ENCODE measurements at places on chromosomes 13 and 19. TPM values are rescaled to one million over a fixed set of nuclear protein-coding genes. Genes with fewer than 3 reads are reported as not detected.

DNA sequence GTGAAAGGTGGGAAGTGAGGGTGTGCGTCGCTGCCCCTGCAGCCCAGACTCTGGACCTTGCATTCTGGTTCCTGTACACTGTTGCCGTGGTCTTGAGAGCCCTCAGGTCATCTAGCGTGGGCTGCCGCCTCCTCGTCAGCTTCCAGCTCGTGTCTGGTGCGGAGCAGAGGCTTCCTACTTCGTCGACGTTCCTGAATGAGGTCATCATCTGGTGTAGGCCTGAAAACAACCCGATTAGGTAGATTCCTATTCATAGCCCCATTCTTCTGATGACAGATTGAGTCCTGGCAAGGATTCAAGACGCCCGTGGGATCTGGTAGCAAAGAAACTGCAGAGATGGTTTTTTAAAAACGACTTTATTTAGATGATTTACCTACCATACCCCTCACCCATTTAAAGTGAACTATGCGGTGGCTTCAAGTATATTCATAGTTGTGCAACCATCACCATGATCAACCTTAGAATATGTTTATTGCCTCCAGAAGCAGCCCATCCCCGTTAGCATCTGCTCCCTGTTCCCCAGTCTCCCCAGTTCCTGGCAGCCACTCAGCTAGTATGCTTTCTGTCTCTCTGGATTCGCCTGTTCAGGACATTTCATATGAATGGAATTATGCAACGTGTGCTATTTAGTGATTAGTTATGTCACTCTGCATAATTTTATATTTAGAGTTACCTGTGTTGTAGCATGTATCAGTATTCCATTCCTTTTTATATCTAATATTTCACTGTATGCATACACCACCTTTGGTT is 13.8 kb downstream of the NAXD start:
- no peak for DNase-seq

GRCh38 chr19:5025027-5025426 is 56.1 kb downstream of the KDM4B start:
- no peak for DNase-seq

DNA sequence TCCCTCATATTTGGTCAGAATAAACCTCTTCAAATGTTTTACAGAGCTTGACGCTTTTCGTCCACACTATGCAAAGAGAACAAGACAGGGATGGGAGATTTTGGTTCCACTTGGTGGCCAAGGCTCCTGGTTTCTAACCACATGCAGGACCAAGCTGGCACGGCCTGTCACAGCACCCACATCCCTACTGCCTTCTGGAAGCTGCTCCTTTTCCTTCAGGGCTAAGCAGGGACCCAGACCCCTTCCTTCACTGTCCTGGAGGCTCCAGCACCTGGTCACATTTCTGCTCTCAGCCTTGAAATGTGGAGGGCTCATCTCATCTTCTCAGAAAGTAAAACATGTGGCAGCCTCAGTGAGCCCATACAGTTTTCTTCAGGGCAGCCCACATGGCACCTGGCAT is 50.4 kb upstream of the ARHGEF7 start:
- DNase-seq = no peak

- no peak for DNase-seq
These were observed 105.8 kb downstream of the SOX1 start for GRCh38 chr13:112172641-112173251.

DNA sequence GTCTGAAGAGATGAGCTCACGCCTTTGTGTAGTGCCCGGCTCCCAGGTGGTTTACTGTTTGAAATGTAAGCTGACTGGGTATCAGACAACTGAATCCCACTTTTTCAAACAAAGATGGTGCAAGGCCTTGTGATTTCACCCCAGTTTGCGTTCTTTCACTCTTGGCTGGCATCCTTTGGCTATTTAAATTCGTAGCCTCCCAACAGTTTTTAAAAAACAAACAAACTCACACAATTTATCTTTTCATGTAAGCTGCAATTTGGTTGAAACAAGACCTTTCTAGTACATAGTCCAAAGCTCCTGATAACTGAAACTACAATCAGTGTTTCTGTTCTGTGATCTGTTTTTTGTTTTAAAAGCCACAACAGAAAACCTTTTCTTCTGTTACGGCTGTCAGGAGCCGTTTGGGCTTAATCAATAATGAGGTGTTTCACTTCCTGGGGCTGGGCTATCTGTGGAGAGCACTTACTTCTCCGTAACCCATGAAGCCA is 65.1 kb upstream of the NPAS1 start:
- no peak for DNase-seq

DNA sequence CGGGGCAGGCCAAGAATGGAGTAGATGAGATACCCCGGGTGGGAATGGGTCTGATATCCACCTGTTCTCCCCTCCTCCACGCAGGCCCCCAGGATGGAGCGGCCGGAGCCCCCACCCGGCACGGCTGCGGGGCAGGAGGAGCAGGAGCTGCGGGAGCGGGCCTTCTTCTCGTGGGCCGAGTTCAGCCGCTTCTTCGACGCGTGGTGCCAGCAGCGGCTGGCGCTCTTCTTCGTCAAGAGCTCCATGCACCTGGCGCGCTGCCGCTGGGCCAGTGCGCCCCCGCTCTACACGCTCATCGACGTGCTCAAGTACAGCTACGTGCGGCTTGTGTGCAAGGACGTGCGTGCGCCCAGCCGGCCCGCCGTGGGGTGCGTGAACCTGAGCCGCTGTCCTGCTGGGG is 1.2 kb downstream of the ZSWIM9 start:
- DNase-seq = no peak

ZNF471 gene
- polyA plus RNA-seq = 1.9 TPM

NKPD1 gene
- 0.07 TPM for polyA plus RNA-seq

DZIP1 gene
- polyA plus RNA-seq = 7.0 TPM

ZNF844 gene
- polyA plus RNA-seq = 2.3 TPM
